ENCODE measurements at places on chromosomes 11 and 22.
A peak's percentile ranks its signal among the peaks of the same experiment; 100 is the strongest.

DNA sequence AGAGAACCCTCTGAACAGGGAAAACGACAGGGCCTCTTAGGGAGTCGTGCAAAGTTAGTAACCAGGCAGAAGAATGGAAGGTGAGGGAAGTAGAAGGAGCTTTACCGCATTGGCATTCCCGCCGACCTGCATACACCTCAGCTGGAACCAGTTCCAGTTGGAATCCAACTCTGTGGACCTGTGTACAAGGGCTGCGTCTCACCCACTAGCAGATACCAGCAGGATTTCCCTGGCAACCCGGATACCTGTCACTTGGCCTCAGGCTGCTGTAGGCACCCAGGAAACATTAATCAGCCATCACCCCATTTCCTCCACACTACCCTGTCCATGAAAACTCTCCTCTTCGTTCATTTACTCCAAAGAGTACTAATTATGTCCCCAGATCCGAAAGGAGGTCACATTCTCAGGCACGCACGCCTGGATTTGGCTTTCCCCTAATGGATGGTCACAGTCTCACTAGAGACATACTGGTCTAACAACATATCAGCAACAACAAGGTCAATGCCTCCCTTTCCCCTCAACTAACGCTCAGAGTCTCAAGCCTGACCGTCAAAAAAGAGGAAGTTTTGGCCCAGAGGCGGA is 842 bp downstream of the ARFGAP2 start:
- no peak for DNase-seq

GRCh38 chr11:119759324-119759723 is 30.3 kb upstream of the NECTIN1 start:
- DNase-seq, result no peak

- no peak for DNase-seq
Measured at GRCh38 chr22:50531962-50532674, 2.3 kb upstream of the TYMP start.

DNA sequence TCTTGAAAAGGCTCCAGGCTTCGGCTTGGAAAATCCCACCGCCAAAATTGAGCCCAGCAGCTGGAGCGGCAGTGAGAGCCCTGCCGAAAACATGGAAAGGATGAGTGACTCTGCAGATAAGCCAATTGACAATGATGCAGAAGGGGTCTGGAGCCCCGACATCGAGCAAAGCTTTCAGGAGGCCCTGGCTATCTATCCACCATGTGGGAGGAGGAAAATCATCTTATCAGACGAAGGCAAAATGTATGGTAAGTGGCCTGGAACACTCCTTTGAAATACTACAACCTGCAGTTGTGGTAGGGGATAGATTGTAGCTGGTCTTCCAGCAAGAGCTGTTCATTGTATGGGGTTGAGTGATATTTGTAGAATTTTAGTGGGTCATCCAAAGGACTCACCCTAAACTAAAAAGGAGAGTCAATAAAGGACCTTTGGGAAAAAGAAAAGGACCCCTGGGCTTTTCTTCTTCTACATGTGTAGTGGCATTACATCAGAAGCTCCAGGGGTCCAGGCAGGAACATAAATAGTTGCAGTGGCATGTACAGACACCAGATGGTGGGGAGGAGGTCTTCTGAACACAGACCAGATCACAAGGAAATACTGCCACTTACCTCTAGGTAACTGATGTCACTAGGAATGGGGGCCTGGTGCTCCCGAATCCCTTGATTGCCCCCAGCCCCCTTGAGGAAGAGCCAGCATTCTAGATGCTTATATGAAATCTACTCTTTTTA is 90.1 kb downstream of the TEAD1 start:
- no peak for DNase-seq

GRCh38 chr11:69877235-69877634 is 58.0 kb upstream of the FGF3 start:
- no peak for DNase-seq

DNA sequence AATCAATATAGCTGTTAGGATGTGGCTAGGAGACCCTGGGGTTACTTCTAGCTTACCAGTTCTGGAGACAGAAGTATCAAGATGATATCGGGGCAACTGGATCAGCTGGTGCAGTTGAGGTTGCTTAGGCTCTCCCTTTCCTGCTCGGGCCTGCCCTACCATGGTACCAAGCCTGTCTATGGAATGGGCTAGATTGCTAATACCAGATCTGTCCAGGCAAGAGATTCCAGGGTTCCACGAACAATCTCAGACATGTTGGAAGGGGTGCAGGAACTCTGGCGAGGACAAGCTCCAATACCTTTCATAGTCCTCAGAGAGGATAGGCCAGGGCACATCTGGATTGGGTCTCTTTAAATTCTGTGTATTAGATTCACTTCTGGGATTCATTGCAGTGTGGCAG is 53.8 kb downstream of the ADM start:
- no peak for DNase-seq

GRCh38 chr11:114132417-114132816 is 72.9 kb downstream of the ZBTB16 start:
- no peak for DNase-seq

GRCh38 chr11:45810431-45811108 is 5.6 kb downstream of the SLC35C1 start:
- no peak for DNase-seq

DNA sequence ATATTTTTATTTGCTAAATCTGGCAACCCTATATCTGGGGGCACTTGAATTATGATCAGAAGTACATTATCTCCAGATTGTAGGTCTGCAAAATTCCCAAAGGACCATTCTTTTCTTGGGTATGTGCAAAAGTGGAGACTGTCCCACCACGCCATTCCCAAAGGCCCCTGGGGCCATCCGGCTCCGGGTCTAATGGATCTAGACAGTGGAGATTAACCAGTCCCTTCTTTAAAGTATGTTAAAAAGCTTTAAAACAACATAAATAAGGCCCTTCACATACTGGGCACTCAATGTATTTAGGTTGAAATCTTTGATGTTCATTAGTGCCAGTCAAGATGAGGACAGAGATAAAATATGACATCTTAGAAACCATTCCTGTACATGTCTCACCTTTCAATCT is 124.1 kb downstream of the MAML2 start:
- DNase-seq, result no peak

GRCh38 chr11:99423428-99423983 is 402.8 kb downstream of the CNTN5 start:
- no peak for DNase-seq

DNA sequence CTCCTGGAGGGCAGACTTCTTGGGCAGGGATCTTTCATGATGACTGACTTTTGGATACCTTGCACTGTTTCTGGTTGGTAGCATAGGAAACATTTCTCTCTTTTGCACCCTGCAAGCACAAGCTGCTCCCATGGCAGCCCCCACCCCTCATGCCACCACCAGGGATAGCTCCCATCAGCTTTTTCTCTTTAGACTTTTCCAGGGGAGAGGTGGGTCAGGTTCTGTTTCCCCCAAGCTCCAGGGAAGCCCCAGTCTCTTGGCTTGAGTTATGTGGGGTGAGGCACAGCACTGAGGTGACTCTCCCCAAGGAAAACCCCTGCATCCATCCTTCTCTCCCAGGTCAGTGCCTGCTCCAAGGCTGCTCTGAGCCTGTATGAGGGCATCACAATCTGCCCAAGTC is 22.5 kb downstream of the LRRC32 start:
- no peak for DNase-seq

- DNase-seq, result no peak
Measured at GRCh38 chr22:50064453-50064852, 6.4 kb upstream of the TTLL8 start.

GRCh38 chr22:20126284-20127029 is 5.1 kb upstream of the ZDHHC8 start:
- no peak for DNase-seq

- DNase-seq, result no peak
Measured at GRCh38 chr22:46857142-46857884, 94.9 kb downstream of the TBC1D22A start.

GRCh38 chr22:27445881-27446280 is 355.7 kb downstream of the MN1 start:
- DNase-seq, result no peak

DNA sequence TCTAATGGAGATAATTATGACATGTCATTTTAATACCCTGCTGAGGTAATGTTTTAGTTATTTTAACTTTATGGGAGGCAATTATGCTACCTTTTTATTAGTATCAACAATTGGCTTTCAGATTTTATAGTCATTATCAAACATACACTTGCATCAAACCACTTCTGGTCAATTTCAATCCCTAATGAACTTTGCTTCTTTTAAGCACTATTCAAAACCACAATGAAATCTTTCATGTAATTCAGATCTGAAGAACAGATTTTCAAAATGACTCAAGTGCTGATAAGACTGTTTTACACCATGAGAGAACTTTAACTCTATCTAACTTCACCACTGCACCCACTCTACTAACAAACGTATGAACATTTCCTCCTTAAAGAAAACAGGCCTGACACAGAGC is 25.9 kb upstream of the CCDC34 start:
- no peak for DNase-seq

DNA sequence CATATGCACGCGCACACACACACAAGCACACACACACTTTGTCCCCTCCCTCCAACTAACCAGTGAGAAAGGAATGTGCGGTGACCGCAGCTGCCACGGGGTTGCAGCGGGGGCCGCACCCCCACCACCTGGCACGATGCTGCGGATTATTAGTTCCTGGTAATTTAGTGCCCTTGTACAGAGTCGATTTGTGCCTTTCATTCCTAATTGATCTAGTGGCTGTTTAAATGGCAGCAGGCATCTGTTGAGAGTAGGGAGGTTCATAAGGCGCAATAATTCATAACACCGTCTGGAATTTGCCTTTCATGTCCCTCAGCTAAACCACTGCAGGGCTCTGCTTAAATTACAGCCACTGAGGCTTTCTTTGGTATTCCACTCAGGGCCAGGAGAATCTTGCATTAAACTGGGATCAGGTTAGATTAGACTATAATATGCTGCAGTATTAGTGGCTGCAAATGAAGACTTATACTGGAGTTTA is 113.7 kb downstream of the FEZ1 start:
- DNase-seq, result no peak

DNA sequence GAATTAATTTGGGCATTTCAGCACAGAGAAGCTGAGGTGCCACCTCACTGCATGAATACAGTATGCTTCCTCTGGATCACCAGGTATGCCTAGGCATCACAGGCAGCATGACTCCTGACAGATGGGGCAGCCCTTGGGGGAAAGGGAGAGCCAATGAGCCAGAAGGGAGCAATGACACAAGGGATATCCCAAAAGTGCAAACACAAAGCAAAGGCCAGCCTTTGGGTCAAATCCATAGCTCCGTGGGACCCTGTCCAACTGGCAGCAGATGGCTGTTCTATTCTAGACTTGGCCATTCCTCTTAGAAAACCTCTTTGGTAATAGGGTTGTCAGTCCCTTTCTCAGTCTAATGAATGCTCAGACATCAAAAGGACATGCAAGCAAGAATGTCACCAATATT is 73.3 kb downstream of the SERGEF start:
- DNase-seq, result no peak

GRCh38 chr11:70070706-70071105 is 7.4 kb upstream of the ANO1 start:
- no peak for DNase-seq

DNA sequence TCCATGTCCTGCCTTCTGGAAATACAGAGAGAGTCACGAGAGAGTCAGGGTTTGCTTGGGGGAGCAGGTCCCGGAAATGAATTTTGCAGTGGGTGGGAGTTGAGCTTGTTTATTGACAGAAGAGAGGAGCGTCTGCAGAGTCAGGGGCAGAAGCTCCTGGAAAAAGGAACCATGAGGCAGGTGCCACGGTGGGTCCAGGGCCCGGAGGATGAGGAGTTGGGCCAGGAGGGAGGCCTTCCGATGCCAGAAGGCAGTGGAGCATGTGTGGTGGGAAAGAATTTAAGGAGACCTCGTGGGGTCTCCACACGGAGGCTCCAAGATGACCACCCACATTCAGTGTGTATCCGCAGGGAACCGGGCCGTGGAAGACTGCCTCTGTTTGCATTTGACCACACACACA is 461.2 kb downstream of the BRD1 start:
- DNase-seq, result no peak

GRCh38 chr22:30829901-30830550 is 135.4 kb downstream of the OSBP2 start:
- no peak for DNase-seq

GRCh38 chr11:93659841-93660240 is 1.6 kb upstream of the CEP295 start:
- DNase-seq, result no peak

DNA sequence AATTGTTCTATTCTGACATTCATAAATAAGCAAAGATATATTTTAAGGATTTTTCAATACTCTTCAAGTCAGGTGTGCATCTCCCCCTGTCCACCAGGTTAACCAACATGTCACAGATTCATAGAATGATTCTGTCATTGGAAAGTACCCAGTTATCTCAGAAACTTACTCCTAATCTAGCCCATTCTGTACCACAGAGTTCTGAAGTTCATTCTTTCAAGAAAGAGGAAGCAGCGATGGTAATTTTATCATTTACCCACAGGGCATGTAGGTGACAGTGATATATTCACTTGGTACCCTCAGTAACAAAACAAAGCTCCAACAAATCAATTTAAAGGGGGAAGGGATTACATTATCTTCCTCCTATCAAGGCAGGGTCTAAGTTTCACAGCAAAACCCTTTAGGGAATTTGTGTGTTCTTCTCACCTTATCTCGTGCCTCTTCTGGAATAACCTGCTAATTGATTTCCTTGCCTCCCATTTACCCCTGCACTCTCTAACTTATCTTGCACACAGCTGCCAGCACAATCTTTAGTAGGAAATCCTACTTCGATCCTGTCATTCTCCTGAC is 19.0 kb upstream of the MPPED2 start:
- no peak for DNase-seq

- DNase-seq, result peak; percentile 38
Measured at GRCh38 chr22:26589367-26589844, 526 bp downstream of the TPST2 start.

GRCh38 chr22:46006379-46007002 is 29.5 kb upstream of the WNT7B start:
- peak; percentile 90 for DNase-seq

DNA sequence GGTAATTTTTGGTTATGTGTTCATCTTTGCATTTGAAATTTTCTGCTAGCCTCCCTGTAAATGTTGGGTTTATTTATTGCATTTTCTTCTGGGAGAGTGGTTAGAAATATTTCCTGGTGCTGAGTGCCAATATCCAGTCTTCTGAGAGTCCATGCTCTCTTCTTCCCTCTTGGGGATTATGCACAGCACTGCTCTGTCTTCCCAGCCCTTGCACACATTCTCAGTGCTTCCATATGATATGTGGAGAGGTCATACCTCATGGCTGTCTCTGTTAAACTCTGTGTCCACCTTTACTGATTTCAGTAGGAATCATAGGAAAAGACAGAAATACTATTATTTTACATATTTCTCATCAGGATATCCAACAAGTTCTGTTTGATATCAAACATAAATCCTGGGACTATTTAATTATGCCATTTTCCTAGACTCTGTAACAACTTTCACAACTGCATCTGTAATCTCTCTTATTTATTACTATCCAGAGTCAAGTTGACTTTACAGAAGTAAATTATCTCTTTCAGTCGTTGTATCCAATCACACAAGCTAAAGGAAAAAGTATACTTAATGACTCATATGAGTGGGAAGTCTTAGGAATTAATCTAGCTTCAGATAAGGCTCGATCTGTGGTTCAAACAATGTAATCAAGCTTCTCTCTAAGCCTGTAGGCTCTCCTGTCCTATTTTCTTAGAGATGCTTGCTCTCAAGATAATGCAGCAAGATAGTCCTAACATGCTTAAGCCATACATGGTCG is 2.7 kb upstream of the NXPE1 start:
- DNase-seq, result no peak

Data from activated CD4-positive, alpha-beta T cell treated with anti-CD3 and anti-CD28 coated beads for 4 hours (primary cell).